ENCODE measurements at places on chromosomes 12 and 14. TPM values are rescaled to one million over a fixed set of nuclear protein-coding genes. Genes with fewer than 3 reads are reported as not detected.

The TROAP gene
- not detected for total RNA-seq

The CIT gene
- total RNA-seq: 179 TPM

The ASCL1 gene
- total RNA-seq: 8.7 TPM

The MIP gene
- not detected for total RNA-seq
